ENCODE measurements at places on chromosomes 2 and 18.

GRCh38 chr2:68246396-68246795, 5.9 kb downstream of the PPP3R1 start:
- no peak for DNase-seq

GRCh38 chr2:989781-990467, 39.3 kb downstream of the SNTG2 start:
- DNase-seq, result no peak

GRCh38 chr2:122707224-122707824, 951.9 kb downstream of the TSN start:
- no peak for DNase-seq

DNA sequence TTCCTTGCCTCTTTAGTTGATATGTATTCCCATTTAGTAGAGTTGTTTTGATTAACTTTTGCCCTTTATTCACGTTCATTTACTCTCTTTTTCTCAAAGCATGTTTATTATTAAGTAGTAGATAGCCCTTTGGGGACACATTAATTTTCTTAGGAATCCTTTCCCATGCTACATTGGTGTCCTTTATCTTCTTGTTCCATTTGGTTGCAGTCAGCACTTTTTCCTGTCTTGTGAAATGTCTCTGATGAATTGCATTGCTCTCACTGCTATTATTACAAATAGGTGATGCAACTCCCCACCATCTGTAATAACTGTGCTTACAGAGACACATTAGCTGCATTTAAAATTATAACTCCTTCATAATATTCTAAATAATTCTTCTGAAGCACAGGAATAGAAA, 428.5 kb upstream of the CNTNAP5 start:
- no peak for DNase-seq

GRCh38 chr2:170950221-170950761, 21.2 kb downstream of the GORASP2 start:
- DNase-seq, result no peak

GRCh38 chr2:177295484-177295883, 31.0 kb upstream of the NFE2L2 start:
- DNase-seq, result no peak

- DNase-seq, result no peak
Measured at GRCh38 chr2:189824694-189825396, 40.6 kb downstream of the PMS1 start.

DNA sequence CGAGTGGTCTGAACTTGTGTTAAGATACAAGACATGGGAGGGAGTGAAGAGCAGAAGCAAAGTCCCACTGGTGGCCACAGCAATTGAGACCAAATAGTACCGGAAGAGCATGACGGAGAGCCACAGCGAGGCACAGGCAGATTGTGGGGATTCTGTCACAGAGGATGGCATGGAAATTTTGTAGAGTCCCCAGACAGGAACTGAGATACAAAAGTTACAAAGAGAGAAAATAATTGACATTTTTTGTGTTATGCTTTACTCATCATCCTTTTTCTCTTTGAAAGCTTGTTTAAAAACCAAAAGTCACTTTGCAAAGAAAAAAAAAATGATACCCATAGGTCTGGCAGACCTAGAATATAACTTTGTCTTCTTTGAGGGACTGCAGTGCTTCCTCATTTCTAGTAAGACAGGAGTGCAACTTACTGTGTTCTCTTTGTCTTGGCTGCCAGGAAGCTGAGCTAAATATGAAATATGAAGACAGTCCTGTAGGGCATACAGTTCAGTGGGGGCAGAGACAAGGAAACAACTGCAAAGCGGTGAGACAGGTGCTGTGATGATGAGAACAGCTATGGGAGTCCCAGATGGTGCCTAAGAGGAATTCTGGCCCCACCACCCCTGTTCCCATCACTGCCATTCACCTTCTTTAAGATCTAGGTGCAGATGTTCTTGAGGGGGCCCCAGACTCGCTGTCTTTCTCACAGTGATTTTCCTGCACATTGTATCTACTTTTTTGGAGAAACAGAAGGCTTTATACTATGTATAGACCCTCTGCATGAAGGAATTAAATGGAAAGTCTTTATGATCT, 5.2 kb downstream of the ARHGAP25 start:
- DNase-seq, result no peak

DNA sequence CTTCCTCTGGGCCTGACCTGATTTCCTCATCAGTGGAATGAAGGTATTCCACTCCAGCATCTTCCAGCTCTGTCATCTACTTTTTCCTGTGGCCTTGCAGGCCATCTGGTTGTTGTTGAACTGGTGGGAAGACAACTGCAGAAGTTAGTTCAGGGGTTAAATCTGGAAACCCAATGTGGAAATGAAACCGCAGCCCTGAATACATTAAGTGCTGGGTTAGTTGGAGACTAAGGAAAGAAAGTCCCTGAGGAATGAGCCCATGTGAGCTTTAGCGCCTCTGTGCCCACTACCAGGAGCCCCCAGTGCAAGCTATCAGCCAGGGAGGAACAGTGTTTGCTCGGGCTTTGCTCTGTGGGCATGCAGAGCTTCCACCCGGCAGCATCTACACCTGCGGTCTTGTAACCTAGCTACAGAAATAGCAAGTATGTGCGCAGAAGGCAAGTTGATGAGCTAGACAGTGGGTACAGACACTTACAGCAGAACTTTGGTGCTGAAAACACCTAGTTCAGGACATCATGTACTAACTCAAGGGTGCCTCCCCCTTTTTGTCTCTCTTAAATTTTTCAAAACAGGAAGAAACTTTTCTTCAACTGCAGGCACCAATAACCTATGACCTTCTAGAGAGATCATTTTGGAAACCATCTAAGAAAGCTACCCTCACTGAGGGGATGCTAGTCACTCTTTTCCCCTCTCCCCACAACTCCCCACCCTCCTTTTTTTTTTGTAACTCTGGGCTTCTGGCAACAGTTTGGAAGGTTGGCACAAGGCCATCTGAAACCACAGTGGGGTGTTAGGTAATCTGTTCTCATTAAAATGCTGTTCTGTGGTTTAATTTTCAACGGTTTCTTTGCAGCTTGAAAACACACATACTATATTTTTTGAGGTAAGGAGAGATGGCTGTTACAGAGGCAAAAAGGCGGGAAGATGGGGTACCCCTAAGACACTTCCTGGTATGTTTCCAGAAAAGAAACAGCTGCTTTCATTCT, 18.3 kb upstream of the CXCR4 start:
- no peak for DNase-seq

DNA sequence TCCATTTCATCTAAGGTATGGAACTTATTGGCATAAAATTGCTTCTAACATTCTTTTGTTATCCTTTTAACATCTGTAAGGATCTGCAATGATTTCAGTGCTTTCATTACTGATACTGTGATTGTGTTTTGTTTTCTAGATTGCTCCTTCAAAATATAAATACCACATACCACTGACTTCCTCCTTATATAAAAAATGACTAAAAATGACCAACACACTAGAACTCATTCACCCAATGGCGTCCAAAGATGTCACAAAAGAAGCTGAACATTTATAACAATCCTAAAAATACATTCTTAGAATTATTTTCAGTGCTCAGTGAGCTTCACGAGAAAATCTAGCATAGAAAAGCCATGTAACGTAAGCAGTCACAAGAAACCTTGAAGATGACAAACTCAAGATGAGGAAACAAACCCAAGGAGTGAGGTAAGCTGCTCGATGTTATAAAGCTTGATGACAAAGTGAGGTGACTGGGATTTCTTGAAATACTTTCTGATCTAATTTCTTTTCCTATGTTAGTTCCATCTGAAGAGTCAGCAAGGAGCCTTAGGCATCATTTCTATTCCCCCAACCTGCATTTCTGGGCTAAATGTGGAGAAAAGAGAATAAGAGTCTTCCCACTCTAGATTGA, 42.6 kb downstream of the PNO1 start:
- no peak for DNase-seq

DNA sequence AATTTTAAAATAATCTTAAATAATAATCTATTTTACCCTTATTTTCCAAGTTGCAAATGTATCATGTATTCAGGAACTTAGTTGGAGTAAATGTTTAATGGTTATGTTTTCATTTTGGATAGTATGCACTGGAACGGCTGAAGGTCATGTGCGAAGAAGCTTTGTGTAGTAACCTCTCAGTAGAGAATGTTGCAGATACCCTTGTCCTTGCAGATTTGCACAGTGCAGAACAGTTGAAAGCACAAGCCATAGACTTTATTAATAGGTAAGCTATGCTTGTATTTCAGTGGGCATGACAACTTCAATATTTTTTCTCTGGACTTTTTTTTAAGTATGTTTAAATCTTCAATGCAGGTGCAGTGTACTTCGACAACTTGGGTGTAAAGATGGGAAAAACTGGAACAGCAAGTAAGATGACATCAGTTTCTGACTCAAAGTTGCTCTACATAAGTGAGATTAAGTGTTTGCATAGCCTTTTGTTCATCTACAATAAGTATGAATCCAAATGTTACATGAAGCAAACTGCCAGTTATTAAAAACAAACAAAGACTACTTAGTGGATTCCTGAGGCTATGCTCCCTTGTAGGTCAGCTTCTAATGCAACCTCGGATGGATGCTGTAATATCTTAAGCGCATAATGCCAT, 63.1 kb downstream of the SPOPL start:
- no peak for DNase-seq

- DNase-seq, result no peak
Measured at GRCh38 chr2:186595219-186595618, 5.4 kb downstream of the ITGAV start.

- no peak for DNase-seq
Measured at GRCh38 chr2:236603361-236604015, 33.9 kb downstream of the ACKR3 start.

- DNase-seq, result no peak
Measured at GRCh38 chr2:168277276-168277675, 29.9 kb upstream of the STK39 start.

GRCh38 chr2:107062599-107063220, 176.7 kb upstream of the ST6GAL2 start:
- DNase-seq, result no peak

- DNase-seq, result peak; percentile 44
Measured at GRCh38 chr2:237449193-237449881, 35.4 kb upstream of the COL6A3 start.

GRCh38 chr18:45958027-45958426, 9.1 kb downstream of the EPG5 start:
- no peak for DNase-seq

- no peak for DNase-seq
Measured at GRCh38 chr2:156901373-156902031, 356.0 kb upstream of the GALNT5 start.

DNA sequence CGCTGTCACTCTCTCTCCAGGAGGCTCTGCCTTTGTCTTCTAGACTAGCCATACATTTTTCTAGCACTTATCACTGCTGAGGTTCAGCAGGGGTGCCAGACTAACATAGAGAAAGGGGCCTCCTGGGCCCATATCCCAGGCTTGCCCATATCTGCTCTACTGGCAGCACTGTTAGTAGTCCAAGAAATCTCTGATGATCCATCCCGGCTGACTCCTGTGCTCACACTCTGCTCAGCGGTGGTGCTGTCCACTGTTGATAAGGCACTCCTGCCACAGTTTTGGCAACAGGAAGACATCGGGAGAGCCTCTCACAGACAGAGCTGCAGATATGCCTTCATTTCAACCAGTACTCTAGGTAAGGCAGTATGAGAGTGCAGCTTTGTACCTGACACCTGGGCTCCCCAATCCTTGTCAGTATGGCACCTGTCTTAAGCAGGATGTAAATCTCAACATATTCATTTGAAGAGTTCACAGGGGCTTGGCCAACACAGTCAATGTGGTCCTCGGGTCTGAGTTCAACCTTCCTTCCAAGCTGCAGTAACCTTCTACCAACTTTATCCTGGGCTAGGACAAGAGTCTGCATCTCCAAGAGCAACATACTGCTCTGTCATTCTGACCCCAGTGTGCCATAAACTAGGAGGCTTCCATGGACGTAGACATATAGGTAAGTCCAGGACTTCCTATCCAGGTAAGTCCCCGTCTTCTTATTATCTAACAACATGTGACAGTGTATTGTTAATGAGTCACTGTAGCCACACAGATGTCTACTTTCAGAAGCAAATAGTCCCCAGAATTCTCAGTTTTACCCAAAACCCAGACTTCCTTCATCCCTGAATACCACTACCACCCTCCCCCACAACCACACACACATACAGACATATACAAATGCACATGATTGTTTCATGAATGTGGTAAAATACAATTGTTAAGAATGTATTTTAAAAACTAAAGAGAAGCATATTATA, 16.2 kb downstream of the KLF7 start:
- DNase-seq, result no peak

DNA sequence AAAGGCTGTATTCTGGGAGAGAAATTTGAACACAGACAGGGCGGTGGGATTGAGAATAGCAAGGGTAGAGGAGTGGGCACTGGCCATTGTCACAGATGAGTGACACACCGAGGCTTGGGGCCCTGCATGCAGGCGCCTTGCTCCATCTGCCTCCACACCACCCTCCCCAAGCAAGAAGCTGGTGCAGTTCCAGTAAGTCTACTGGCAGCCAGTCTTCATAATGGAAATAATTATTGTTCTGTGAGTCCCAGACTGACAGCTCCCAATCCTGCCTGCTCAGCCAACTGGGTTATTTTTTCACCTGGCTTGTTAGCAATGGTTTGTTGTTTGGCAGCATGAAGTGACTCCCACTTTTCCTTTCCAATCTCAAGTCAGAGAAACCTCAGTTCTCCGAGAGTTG, 13.0 kb downstream of the TTC32 start:
- DNase-seq, result no peak

GRCh38 chr2:38850045-38850444, 25.7 kb downstream of the DHX57 start:
- DNase-seq, result no peak

DNA sequence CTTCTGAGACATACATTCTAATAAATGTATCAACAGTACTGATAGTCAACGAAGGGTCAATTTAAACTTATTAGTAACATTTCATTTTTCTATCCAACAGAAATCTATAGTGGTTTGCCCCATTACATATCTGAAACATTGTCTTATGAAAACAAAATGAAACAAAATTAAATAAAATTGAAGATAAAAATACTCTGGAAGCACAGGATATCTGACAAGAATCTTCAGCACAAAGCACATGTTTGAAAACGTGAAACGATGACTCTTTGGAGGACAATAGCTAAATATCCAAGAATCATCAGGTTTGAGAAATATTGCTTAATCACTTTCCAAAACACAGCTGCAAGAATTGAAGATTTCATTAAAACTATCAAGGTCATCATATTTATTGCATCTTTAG, 70.9 kb upstream of the FAM124B start:
- no peak for DNase-seq

DNA sequence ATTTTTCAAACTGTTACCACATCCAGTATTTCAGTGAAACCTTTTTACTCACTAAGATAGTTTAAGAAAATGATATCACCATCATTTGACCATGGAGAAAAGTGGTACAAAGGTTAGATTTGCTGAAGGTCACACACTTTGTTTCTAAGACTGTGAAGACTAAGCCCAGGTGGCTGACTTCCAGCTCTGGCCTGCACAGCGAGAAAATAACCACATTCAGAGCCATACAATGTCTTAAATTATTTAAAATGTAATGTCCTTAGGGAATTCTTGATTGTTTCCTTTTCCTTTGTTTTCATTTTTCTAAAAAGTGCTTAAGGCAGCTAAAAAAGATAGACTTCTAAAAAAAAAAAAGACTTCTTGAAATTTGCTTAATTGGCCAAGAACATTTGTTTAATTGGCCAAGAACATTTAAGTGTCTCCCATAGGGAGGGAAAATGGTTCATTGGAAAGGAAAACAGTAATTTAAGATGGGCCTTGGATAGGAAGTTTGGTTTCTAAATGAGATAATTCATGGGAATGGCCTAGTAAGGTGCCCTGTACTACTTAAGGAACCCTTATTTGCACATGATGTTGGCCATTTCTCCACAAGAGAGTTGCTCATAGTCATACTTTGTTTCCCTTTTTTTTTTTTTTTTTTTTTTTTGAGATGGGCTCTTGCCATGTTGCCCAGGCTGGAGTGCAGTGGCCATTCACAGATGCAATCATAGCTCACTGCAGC, 45.2 kb downstream of the CYP1B1 start:
- DNase-seq, result peak; percentile 32

- no peak for DNase-seq
Measured at GRCh38 chr2:207135340-207135739, 30.4 kb downstream of the KLF7 start.

Measured in femur (tissue), 1 donor.